ENCODE measurements at places on chromosomes 7 and 10.

- no peak for DNase-seq
Measured at GRCh38 chr7:131039355-131039762, 288.3 kb upstream of the MKLN1 start.

DNA sequence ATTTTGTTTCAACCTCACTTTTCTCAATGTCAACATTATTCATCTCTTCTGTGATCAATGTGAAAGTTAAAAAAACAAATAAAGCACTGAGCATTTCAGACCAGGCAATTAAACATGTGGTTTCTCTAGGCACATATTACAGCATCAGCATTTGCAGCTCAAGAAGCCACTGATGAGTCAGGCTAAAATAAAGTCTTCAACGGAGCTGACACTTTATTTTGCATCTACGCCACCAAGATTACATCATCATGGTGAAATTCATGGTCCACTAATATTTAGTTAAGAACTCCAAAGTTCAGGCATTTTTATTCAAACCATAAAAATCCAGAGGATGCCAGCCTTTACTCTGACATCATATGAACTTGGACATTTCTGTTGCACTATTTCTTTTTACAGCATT lies 33.0 kb downstream of the MAGI2 start:
- peak; percentile 94 for DNase-seq

- DNase-seq, result no peak
Measured at GRCh38 chr10:6270951-6271350, 68.2 kb downstream of the PFKFB3 start.

- DNase-seq, result peak; percentile 49
Measured at GRCh38 chr10:30002426-30003266, 56.7 kb downstream of the JCAD start.

DNA sequence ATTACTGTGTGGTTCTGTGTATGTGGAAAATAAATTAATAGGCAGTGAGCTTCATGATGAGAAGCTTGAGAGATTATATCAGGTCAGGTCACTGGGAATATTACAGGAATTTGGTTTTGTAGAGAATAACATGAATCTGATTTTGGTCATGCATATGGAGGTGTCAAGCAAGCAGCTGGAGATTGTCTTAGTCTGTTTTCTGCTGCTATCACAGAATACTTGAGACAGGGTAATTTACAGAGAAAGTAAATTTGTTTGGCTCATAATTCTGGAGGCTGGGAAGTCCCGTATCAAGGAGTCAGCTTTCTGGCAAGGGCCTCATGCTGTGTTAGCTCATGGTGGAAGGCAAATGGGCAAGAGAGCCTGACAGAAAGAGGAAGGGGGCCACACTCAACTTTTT lies 120.7 kb upstream of the FAM3C start:
- no peak for DNase-seq

- DNase-seq, result no peak
Measured at GRCh38 chr7:28312948-28313347, 99.4 kb upstream of the CREB5 start.

DNA sequence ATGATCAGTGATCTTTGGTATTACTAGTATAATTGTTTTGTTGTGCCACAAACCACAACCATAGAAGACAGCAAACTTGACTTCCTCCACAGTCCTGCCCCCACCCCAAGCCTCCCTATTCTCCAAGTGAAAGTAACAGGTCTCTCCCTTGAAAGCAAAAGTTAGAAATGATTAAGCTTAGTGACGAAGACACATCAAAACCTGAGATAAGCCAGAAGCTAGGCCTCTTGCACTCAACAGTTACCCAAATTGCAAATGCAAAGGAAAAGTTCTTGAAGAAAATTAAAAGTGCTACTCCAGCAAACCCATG lies 7.5 kb downstream of the SAR1A start:
- no peak for DNase-seq

DNA sequence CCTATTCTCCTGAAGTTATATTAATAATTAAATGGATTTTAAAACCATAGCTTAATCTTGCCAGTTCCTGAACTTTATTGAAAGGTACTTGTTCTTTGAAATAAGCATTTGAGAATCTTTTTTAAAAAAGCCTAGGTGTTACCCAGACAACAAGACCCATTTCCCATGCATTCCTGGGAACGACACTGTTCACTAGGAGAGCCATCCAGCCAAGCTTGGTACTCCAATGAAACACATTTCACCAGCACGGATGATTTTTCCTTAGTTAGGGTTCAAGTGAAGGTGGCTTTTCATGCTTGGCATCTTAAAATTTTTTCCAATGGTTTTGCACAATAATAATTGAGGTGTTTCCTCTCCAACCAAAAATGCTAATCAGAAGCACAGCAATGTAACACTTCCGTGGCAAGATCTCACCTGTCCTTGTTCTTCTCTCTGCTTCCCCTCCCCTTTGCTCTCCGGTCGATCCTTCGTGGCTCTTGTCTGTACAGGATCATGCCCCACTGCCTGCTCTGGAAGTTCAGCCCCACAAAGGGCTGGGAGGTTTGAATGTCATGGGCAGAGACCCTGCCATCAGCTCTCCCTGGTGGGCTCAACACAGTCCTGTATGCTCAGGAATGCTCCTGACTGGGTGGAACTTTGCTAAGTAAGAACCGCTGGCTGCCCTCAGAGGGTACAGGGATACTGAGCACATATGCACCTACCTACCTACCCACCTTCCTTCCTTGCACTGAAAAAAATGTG lies 69.7 kb upstream of the AQP1 start:
- no peak for DNase-seq

GRCh38 chr10:35650894-35651293 lies 8.8 kb upstream of the FZD8 start:
- no peak for DNase-seq

DNA sequence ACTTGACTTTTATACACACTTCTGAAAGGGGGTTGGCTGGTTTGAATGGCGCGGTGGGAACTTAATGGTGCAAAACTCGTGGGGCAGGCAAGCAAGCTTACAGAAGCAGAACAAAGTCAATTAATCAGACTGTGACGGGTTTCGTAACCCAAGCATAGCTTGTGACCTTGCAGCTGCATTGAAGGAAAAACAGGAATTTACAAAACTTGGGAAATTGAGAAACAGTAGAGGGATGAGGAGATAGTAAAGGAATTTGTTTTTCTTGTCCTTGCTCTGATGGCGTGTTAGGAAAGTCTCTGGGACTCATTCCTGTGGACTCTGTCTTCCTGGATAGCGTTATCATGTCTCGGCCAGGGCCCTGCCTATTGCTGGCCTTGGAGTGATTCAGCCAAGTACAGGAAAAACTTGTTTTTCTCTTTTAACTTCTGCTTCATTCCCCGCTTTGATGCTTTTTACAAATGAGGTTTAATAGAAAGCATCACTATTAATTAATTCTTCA lies 220.0 kb upstream of the KCND2 start:
- DNase-seq, result peak; percentile 98

- peak; percentile 62 for DNase-seq
Measured at GRCh38 chr7:44073664-44074348, 8.4 kb upstream of the PGAM2 start.

DNA sequence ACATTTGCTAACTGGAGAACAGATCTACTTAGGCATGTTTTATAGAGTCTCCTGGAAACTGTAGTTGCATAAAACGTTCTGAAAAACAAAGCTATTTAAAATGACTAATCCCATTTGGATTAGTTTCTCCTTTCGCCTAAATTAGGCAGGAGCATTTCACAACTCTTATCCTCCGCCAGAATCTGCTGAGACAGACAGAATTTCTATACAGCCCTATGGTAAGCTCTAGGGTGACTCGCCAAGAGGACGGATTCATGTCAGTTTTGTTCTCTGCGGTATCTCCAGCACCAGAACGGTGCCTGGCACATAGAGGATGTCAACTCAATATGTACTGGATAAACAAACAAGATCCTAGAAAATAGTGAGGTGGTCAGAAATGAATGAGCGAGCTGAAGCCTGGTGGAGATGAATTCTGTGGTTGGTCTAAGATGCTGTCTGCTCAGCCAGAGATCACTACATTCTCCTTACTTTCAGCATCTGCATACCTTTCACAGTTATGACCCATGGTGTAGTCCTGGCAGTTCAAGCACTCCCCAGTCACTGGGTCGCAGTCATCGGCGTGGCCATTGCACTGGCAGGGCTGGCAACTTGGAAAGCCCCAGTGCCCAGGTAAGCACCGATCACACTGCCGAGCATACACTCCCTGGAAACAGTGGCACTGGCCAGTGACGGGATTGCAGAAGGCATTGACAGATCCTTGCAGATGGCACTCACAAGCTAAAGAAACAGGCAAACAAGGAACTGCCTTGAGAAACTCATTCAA lies 44.0 kb downstream of the LAMB1 start:
- DNase-seq, result peak; percentile 96

DNA sequence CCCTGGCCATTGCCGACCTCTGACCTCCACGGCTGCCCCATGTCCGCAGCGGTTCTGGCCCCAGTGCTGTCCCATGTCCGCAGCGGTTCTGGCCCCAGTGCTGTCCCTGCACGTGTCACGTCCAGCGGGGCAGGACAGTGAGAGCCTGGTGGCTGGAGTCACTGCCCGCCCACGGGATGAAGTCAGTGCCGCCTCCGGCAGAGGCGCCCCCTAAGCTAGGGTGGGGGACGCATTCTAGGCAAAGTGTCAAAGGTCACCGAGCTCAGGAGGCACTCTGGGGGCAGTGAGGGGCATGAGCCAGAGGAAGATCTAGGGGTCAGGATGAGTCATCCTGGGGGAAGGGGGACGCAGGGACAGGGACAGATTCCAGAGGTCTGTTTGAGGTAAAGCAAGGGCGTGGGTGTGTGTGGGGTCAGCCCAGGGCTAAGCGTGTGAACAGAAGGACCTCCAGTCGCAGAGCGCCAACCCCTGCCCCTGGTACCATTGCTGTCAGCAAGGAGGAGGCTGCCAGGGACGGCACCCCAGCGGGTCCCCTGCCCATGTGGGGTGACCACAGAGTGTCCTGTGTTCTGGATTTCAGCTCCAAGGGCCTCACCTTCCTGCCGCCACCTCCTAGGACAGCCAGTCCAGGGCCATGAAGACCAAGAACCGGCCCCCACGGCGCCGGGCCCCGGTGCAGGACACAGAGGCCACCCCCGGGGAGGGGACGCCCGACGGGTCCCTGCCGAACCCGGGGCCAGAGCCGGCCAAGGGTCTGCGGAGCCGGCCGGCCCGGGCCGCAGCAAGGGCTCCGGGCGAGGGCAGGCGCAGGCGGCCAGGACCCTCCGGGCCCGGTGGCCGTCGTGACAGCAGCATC lies 665 bp downstream of the BHLHA15 start:
- no peak for DNase-seq

DNA sequence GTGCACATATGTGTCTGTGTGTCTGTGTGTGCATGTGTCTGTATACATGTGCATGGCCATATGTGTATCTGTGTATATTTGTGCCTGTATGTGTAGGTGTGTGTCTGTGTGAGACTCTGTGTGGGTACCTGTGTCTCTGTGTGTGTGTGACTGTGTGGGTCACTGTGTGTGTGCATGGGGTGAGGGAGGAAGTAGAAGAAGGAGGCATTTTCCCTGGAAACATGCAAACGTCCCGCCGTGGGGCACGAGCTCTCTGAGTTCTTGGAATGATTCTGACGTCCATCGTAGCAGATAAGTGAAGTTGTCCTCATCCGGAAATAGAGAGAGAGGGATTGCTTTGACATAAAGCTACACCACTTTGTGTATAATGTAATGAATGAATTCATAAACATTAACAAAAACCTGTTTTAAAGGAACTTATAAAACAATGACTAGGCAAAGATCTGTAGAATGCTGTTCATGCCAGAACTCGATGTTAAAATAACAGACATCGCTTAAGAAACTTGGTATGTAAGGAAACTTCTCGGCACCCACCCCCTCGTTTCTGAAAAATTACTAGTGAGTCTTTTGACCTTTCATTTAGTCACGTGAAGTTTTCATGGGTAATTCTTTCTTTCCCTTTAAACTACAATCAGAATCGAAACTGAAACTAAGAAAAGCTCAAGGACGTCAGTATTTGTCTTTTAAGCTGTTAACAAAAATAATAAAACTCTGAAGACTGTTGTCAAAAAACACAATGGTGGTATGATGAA lies 43.6 kb upstream of the KLF6 start:
- DNase-seq, result peak; percentile 75

GRCh38 chr10:12875100-12875499 lies 126.4 kb downstream of the CCDC3 start:
- no peak for DNase-seq

DNA sequence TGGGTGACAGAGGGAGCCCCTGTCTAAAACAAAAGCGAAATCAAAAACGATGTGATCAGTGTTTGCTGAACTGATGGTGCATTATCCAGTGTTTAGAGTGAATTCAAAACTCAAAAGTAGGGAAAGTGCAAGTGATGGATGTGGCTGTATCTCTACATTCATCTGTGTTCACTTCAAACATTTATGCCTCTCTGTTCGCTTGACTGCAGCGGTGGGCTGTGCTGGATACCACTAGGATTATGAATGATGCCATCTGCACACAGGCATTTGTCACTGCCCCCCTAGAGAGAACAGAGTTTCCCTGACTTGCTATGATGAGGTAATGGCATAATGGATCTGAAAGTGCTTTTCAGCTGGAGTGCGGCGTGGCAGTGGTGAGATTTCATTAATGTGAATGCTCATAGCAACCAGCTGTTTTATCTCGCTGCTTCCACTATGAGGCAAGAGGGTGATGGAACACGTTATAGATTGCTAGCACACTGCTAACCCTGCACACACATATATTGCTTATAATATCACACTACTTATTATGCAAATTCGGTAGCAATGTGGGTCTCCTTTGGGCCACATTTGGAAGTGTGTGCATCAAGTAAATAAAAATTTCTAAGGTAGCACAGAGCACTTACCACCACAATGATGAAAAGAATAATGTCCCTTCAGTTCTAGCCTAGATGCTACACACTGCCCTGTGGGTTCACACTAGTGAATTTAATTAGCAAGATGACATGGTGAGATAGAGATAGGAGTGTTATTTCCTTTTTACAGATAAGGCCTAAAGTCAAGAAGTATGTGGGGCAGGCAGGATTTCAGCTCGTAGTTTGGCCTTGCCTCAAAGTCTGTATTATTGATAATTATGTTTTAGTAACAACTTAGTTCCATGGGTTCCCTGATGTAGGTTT lies 164.7 kb downstream of the CAMK1D start:
- no peak for DNase-seq

DNA sequence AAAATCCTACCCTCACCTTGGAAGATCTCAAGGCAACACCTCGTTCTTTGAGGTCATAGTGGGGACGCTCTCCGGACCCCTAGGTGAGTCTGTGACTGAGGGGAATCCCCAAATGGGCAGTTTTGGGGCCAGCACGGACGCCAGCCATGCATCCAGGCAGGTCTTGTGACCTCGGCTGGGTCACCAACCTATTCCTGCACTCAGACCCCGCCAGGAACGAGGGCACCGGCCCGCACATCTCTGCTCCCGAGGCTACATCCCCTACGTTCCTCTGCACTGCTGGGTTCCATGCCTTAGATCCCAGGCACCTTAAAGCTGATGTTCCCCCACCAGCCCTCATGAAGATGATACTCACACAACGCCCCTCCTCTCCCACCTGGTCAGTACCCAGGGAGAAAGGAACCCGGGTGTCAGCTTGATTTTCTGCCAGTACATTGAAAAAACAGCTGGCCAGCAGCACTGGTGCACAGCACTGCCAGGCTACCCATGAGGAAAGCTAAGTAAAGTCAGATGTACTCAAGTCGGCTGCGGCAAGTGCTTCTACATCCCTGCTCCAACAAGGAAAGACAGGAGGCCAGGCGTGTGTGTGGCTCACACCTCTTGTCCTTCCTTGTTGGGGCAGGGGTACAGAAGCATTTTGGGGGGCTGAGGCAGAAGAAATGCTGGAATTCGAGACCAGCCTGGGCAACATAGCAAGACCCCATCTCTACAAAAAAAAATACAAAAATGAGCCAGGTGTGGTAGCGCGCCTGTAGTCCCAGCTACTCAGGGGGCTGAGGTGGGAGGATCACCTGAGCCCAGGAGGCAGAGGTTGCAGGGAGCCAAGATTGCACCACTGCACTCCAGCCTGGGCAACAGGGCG lies 48.1 kb downstream of the DIP2C start:
- no peak for DNase-seq
